ENCODE measurements at places on chromosomes 7 and 10.

DNA sequence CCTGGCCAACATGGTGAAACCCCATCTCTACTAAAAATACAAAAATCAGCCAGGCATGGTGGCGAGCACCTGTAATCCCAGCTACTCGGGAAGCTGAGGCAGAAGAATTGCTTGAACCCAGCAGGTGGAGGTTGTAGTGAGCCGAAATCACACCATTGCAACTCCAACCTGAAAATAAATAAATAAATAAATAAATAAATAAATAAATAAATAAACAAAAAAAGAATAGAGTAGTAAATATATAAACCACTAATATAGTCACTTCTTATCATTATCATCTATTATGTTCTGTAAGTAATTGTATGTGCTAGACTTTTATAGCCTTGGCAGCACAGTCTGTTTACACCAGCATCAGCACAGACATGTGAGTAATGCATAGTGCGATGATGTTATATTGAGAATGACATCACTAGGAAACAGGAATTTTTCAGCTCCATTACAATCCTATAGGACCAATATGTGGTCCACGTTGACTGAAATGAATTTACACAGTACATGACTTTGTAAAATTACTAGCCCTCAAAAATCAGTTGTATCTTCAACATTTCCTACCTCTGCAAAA is 385.4 kb upstream of the ANKRD30A start:
- DNase-seq, result no peak

GRCh38 chr7:48300301-48300700 is 129.0 kb downstream of the ABCA13 start:
- DNase-seq, result no peak

DNA sequence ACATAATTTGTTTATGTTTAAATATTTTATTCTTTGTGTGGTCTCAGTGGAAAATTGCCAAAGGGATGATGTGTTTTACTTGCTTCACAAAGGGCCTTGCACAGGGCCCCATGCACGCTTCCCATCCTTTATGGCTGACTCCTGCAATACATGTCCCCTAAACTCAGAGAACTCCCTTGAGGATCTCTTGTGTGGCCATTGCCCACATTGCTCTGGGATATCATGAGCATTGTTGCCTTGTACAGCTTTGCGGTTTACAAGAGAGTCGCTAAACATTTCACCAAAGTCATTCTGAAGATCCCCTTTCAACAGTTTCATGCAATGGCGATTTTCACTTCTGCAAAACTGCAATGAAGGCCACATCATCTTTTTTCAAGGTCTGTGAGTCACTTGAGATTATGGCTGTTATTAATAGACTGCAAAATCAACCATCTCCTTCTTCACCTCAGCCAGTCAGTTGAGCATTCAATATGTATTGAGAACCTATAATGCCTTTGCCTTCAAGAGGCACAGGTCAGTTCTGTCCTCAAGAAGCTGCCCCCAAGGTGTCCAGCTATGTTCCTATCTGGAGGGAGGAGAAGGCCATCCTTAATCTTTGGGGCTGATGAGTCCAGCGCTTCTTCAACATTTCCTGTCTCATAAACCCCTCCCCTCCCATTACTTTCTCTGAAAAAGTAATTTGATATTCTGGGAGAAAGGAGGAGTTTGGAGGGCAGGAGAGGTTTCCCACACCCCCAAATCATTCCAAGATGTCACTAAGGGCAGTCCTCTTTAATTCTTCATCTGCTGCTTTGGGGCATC is 108.1 kb downstream of the CCDC71L start:
- no peak for DNase-seq

DNA sequence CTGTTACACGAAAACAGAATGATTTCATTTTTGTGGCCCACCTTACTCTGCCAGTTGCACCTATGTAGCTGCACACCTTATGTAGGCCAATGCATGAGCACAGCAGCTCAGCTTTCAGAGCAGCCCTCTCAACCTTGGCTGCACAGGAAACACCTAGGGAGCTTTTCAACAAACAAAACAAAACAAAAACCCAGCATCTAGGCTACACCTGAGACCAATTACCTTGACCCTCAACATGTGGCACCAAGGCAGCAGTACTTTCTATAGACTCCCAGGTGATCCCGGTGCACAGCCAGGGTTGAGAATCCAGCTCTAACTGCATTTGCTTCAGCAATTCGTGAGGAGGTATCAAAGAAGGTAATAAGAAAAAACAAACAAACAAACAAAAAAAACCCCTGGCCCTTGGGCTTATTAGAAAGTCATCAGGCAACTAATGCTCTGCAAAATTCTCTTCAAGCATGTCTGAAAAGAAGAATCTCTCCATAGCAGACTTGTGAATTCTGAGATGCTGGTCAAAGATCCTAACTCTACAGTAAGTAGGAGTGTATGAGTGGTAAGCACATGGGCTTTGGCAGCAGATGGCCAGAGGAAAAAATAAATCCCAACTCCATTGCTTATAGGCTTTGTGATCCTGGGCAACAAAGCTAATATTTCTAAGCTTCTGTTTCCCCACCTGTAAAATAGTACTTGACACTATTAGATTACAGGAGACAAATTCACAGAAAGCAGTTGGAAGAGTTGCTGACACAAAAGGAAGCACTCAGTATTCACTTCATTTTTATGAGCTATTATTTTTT is 113.4 kb upstream of the NOBOX start:
- no peak for DNase-seq

DNA sequence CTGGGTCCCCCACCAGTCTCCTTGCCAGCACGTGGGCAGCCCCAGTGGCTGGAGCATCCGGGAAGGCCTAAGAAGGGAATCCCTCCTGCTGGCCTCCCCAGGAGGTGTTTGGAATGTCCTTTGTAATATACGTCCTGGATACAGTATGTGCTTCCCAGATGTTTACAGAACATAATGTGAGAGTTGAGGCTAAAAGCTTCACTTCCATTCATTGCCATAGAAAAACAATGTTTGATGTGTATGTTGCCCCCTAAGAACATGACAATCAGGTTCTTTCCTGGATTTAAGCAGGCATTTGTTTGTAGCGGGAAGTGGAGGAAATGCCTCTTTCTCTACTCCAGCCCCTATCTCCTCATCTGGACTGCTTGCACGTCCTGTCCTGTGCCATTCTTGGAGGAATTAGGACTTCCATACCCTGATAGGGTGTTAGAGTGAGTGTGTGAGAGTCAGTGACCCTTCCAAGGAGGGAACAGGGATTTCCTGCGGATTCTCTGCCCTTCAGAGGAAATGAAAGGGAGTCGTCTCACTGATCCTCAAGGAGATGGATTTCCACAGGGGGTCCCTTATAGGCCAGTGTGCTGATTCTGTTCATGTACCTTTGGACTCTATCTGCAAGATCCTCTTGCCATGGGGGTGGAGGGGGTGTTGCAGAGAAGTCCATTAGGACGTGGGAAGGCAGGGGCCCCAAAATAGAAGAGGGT is 1.2 kb downstream of the IGFBP1 start:
- no peak for DNase-seq

DNA sequence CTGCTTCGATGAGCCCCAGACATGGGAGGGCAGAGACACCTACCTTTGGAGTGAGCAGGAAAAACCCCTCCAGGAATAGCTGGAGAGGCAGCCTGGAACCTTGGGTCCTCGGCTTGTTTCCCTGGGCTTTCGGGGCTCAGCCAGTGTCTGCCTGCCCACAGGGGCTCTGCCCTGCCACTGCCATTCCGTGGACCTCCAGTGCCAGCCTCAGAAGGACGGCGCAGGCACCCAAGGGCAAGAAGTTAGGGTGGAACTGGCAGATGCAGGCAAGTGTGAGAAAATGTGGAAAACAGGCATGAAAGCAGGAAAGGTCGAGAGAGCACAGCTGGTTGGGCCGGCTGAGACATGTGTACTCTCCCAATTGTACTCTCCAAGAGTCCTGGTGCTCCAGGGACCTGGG is 281.5 kb downstream of the GRID1 start:
- DNase-seq, result no peak

GRCh38 chr10:102642736-102643335 is 1.4 kb upstream of the TRIM8 start:
- DNase-seq, result no peak

GRCh38 chr10:3331690-3332230 is 159.2 kb upstream of the PITRM1 start:
- DNase-seq, result no peak

GRCh38 chr10:120953897-120954296 is 102.7 kb downstream of the WDR11 start:
- DNase-seq, result no peak

GRCh38 chr10:74418285-74418872 is 267.4 kb downstream of the ADK start:
- DNase-seq, result peak; percentile 64

DNA sequence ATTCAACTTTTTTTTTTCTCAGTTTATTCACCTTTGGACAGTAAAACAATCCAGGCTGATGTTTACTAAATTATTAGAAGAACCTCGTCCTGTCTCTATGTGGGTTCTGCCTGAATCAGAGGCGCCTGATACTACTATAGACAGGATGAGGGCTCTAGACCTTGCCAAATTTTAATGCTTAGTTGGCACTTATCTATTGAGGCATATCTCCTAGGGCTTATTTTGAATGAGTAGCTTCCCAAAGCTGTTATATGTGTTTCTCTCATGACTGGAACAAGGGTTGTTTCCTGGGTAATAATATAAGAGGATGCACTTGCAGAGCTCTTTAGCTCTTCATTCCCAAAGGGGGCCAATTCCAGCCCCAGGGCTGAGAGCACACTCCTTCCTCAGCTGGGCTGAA is 23.6 kb downstream of the HECW1 start:
- no peak for DNase-seq
